HCT116 (cell line): ENCODE measurements at places on chromosomes 3 and 15. TPM values are rescaled to one million over a fixed set of nuclear protein-coding genes. Genes with fewer than 3 reads are reported as not detected.

Gene PDCD6IP
- total RNA-seq: 241 TPM

DNA sequence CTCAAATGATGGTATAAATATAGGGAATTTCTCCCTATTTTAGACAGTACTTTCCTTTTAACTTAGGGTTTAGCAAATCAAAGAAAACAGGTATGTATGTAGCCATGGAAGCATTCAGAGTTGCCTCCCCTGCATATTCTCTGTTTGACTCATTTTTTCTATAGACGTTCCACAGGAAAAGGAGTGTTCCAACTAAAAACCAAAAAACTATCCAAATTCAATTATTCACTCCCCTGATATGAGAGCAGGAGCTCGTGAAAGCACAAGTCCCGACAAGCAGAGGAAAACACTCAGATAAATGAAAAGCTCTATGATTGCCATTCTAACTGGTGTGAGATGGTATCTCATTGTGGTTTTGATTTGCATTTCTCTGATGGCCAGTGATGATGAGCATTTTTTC, 119.5 kb downstream of the FRMD5 start:
- no peaks in the 10 kb centered on the region for H3K27me3 ChIP-seq
- no peak overlapping the region for H3K27ac ChIP-seq
- no peaks in the 10 kb centered on the region for H3K4me1 ChIP-seq
- no peaks in the 10 kb centered on the region; the same call in 1 of the 2 replicates for H3K36me3 ChIP-seq
- DNase-seq: no peak

- H3K4me1 ChIP-seq: peaks cover 8% of the 10 kb centered on the region; the same call in 1 of the 2 replicates
- peak overlapping the region; percentile 91 for H3K4me3 ChIP-seq
- no peak for DNase-seq
- peaks cover 33% of the 10 kb centered on the region for H3K36me3 ChIP-seq
- H3K27ac ChIP-seq: peak overlapping the region; percentile 60
- 0 out of 2 replicates have a peak, but pooled peaks cover 3% of the 10 kb centered on the region for H3K27me3 ChIP-seq
Observed at GRCh38 chr3:131501949-131502348, 822 bp downstream of the MRPL3 start.

- no peaks in the 10 kb centered on the region for H3K4me1 ChIP-seq
- H3K27me3 ChIP-seq: peaks cover 5% of the 10 kb centered on the region; the same call in 1 of the 2 replicates
- no peak overlapping the region for H3K27ac ChIP-seq
- no peak overlapping the region for H3K4me3 ChIP-seq
- no peak for DNase-seq
Observed at GRCh38 chr15:69612112-69612511, 159.5 kb downstream of the RPLP1 start.

Gene MANF
- total RNA-seq: 132 TPM

GRCh38 chr3:195113048-195113447, 157.9 kb downstream of the XXYLT1 start:
- no peak overlapping the region for H3K27ac ChIP-seq
- no peak overlapping the region for H3K4me3 ChIP-seq
- H3K4me1 ChIP-seq: peaks cover 14% of the 10 kb centered on the region
- H3K36me3 ChIP-seq: no peaks in the 10 kb centered on the region

- H3K27me3 ChIP-seq: no peaks in the 10 kb centered on the region
- H3K36me3 ChIP-seq: peaks cover 4% of the 10 kb centered on the region; the same call in 1 of the 2 replicates
- DNase-seq: no peak
- H3K4me1 ChIP-seq: peaks cover 31% of the 10 kb centered on the region
- H3K4me3 ChIP-seq: no peak overlapping the region
Observed at GRCh38 chr15:34241376-34242330, 16.8 kb downstream of the EMC4 start.

Gene CA12
- 1.8 TPM for total RNA-seq

GRCh38 chr3:176119826-176120225, 1077.5 kb downstream of the TBL1XR1 start:
- no peak overlapping the region for H3K4me3 ChIP-seq
- no peak overlapping the region for H3K27ac ChIP-seq
- H3K36me3 ChIP-seq: no peaks in the 10 kb centered on the region
- H3K27me3 ChIP-seq: no peaks in the 10 kb centered on the region
- no peak for DNase-seq

Gene CCR9
- not detected for total RNA-seq

Gene CCK
- 0.32 TPM for total RNA-seq

- H3K4me3 ChIP-seq: no peak overlapping the region
- DNase-seq: no peak
- no peaks in the 10 kb centered on the region for H3K27me3 ChIP-seq
- peaks cover 29% of the 10 kb centered on the region for H3K4me1 ChIP-seq
Observed at GRCh38 chr15:90268415-90268814, 2.9 kb downstream of the NGRN start.

Gene TRH
- not detected for total RNA-seq

GRCh38 chr3:115819785-115820384, 196.6 kb downstream of the GAP43 start:
- H3K36me3 ChIP-seq: no peaks in the 10 kb centered on the region
- H3K27ac ChIP-seq: no peak overlapping the region
- H3K27me3 ChIP-seq: no peaks in the 10 kb centered on the region
- DNase-seq: peak; percentile 68

Gene MAPK6
- 57.4 TPM for total RNA-seq

Gene PAK2
- total RNA-seq: 69.6 TPM

GRCh38 chr15:52021128-52021671, 2.2 kb downstream of the MAPK6 start:
- no peaks in the 10 kb centered on the region for H3K27me3 ChIP-seq
- H3K36me3 ChIP-seq: no peaks in the 10 kb centered on the region
- H3K4me3 ChIP-seq: peak overlapping the region; percentile 76
- H3K27ac ChIP-seq: peak overlapping the region; percentile 90; the same call in 1 of the 2 replicates

- no peaks in the 10 kb centered on the region for H3K4me1 ChIP-seq
- DNase-seq: peak; percentile 79
- H3K27me3 ChIP-seq: no peaks in the 10 kb centered on the region
- no peaks in the 10 kb centered on the region for H3K36me3 ChIP-seq
- peak overlapping the region; percentile 18; the same call in 1 of the 2 replicates for H3K27ac ChIP-seq
- peak overlapping the region; percentile 53 for H3K4me3 ChIP-seq
Observed at GRCh38 chr15:78859971-78860719, 12.5 kb upstream of the MORF4L1 start.

Gene PCYT1A
- 32.1 TPM for total RNA-seq

Gene PRSS50
- total RNA-seq: not detected

DNA sequence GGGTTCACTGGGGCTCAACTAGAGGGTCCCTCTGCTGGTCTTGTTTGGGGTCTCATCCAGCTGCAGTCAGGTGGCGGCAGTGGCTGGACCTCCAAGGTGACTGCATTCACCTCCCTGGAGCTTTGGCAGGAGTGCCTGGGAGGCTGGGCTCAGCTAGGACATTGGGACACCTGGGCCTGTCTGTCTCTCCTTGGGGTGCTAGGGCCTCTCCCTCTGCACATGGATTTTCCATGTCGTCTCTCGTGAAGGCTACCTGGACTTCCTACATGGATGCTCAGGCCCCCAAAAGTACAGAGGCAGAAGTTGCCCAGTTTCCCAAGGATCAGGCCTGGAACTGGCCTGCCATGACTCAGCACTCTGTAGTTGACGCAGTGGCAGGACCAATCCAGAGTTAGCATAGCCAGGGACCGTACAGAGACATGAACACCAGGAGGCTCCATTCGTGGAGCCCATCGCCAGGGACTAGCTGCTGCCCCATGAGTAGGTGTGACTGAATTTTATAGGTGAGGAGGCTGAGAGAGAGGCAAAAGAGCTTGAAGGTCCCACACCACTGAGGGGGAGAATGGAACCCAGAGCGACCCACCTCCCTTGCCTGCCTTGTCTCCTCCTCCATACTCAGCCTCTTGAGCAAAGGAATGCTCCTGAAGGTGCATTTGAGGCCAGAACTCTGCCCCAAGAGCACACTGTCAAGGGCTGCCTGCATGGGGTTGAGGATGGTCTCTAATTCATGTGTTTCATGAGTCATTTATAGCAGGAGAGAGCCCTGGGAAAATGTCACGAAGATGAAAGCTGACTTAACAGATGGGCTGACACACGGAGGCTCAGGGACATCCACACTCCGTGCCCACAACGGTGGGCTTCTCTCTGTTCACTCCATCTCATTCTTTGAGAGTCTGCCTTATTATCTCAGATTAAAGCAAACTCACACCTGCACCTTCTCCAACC, 13.0 kb upstream of the ALDH1A3 start:
- H3K27me3 ChIP-seq: no peaks in the 10 kb centered on the region
- no peak overlapping the region for H3K4me3 ChIP-seq
- no peak overlapping the region for H3K27ac ChIP-seq
- no peak for DNase-seq

DNA sequence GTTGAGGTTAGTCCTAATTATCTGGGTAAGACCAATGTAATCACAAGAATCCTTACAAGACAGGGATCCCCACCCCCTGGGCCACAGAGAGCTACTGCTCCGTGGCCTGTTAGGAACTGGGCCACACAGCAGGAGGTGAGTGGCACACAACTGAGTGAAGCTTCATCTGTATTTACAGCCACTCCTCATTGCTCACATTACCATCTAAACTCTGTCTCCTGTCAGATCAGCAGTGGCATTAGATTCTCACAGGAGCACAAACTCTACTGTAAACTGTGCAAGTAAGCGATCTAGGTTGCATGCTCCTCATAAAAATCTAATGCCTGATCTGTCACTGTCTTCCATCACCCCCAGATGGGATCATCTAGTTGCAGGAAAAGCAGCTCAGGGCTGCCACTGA, 58.5 kb upstream of the CRBN start:
- no peak overlapping the region for H3K4me3 ChIP-seq
- H3K36me3 ChIP-seq: no peaks in the 10 kb centered on the region
- H3K27ac ChIP-seq: no peak overlapping the region
- H3K27me3 ChIP-seq: no peaks in the 10 kb centered on the region; the same call in 1 of the 2 replicates

Gene ERC2
- not detected for total RNA-seq

DNA sequence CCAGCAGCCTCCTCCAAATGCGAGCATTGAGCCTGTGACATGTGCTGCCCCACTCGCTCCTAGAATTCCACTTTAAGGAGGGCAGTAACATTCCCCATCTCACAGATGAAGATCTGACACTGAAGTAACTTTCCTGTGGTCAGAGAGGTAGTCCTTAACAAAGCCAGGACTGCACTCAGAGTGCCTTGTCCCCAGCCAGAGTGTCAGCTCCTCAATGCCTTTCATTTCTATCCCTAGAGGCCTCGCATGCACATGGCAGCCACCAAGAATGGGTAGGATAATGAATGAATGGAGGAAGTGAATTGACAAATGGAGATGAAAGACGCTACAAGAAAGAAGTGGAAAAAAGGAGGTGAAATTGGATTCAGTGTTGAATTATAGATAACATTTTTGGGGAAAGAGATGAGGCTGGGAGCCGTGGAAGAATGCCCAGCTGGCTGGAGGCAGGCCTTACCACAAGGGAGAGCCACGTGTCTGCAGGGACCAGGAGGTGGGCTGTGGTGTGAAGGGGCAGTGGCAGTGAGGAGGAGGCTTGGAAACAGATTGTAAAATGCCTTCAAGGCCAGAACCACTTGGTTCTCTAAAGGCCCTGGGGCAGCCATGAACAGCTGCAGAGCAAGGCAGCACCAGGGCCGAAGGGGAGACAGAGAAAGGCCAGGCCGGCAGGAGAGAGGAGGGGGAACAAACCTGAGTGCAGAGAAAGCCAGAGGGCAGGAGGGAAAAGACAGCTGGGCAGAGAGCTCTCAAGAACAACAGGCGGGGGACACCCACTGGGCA, 10.4 kb downstream of the CFAP92 start:
- DNase-seq: no peak
- no peak overlapping the region for H3K4me3 ChIP-seq
- no peaks in the 10 kb centered on the region for H3K4me1 ChIP-seq
- no peaks in the 10 kb centered on the region for H3K36me3 ChIP-seq
- H3K27ac ChIP-seq: no peak overlapping the region
- H3K27me3 ChIP-seq: no peaks in the 10 kb centered on the region

DNA sequence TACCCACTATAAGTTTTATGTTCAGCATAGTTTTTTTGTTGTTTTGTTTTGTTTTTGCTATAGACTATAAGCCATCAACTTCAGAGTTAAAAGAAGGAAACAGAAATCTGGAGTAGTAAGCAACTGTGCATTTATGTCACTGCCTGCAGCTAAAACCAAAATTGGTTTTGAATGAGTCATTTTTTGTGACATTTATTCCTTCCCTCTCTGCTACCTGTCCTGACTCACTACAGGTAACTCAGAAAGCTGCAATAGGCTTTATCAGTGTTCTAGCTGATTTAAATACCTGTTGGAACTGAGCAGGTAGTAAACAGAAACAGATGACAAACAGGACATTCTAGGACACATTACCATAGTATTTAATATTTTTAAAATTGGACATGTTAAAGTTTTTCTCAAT, 393.3 kb upstream of the WNT5A start:
- no peak overlapping the region for H3K4me3 ChIP-seq
- H3K27me3 ChIP-seq: no peaks in the 10 kb centered on the region
- H3K27ac ChIP-seq: no peak overlapping the region
- no peak for DNase-seq

Gene A4GNT
- not detected for total RNA-seq

DNA sequence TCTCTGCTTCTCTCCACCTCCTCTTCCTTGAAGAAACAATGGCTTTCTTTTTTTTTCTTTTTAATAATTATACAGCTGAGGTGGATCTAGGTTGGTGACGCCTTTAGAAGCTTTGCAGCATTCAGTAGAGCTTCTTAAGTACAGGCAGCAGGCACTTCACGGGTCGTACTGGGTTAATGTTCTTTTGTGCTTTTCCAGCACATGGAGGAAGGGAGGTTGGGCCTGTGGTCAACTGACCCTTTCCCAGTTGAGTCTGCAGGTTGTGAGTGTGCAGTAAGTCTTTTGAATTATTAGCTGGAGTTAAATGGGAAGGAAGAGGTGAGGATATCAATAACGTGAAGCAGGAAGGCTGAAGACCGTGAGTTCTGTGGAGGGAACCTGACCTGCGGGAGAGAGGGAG, 7.0 kb downstream of the TRAK1 start:
- no peak overlapping the region for H3K4me3 ChIP-seq
- DNase-seq: no peak
- no peaks in the 10 kb centered on the region for H3K27me3 ChIP-seq

GRCh38 chr3:5194801-5195509, 7.4 kb downstream of the EDEM1 start:
- no peaks in the 10 kb centered on the region; the same call in 1 of the 2 replicates for H3K36me3 ChIP-seq
- H3K27ac ChIP-seq: peak overlapping the region; percentile 65
- DNase-seq: peak; percentile 72
- H3K4me3 ChIP-seq: peak overlapping the region; percentile 38
- peaks cover 49% of the 10 kb centered on the region for H3K4me1 ChIP-seq
- no peaks in the 10 kb centered on the region for H3K27me3 ChIP-seq

Gene SAMMSON
- not detected for total RNA-seq

DNA sequence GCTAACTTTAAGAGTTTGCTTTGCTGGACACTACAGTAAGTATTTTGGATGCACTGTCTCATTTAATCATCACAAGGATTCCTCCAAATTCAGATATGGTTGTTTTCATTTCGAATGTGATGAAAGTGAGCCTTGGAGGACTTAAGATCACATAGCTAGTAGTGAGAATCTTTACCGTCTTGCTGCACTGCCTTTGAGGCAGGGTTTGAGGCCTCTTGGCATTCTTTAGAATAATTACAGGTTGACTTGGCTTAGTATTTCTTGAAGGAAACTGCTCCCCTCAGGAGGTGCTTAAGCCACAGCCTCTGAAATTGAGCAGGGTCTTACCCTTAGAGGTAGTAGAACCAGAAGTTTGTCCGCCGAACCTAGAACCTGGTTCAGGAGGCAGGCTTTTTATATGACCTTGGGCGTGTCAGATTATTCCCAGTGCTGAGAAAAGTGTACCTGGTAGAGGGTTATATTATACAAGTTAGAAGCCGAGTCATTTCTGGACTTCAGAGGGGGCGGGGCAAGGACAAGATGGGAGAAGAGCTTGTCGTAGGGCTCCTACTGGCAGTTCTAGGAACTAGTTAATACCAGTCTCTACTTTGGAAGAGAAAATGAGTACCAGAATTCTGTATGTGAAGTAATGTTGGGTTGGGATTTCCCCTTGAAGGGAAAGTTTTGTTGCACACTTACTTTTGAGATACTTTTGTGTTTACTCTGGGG, 1.1 kb downstream of the TFG start:
- peak; percentile 31 for DNase-seq
- H3K27ac ChIP-seq: peak overlapping the region; percentile 74
- no peaks in the 10 kb centered on the region for H3K27me3 ChIP-seq
- H3K4me1 ChIP-seq: peaks cover 17% of the 10 kb centered on the region
- peaks cover 12% of the 10 kb centered on the region for H3K36me3 ChIP-seq
- H3K4me3 ChIP-seq: peak overlapping the region; percentile 78
